ENCODE measurements at places on chromosomes 4 and X.
A peak's percentile ranks its signal among the peaks of the same experiment; 100 is the strongest.

- no peak for DNase-seq
These were observed 46.1 kb upstream of the CABS1 start for GRCh38 chr4:70288651-70289050.

- DNase-seq = no peak
These were observed 11.4 kb upstream of the NKRF start for GRCh38 chrX:119617517-119618164.

DNA sequence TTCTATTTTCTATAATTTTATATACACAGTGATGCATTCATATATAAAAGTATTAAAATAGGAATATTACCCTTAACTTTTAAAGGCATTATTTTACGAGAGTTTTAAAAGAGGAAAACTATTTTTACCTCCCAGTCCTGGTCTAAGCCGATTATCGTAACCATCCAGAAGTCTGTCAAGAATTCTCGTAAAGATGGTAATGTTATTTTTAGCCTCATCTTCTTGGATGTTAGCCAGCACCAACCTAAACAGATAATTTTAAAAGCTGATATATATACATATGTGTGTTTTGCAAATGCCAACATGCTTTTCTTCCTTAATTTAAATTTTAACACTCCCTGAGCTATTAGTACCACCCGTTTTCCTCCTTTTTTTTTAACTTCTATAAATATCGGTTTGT lies 4.0 kb downstream of the GABRA2 start:
- no peak for DNase-seq

- peak; percentile 84 for DNase-seq
These were observed 263.6 kb downstream of the HS3ST1 start for GRCh38 chr4:11165052-11165451.

DNA sequence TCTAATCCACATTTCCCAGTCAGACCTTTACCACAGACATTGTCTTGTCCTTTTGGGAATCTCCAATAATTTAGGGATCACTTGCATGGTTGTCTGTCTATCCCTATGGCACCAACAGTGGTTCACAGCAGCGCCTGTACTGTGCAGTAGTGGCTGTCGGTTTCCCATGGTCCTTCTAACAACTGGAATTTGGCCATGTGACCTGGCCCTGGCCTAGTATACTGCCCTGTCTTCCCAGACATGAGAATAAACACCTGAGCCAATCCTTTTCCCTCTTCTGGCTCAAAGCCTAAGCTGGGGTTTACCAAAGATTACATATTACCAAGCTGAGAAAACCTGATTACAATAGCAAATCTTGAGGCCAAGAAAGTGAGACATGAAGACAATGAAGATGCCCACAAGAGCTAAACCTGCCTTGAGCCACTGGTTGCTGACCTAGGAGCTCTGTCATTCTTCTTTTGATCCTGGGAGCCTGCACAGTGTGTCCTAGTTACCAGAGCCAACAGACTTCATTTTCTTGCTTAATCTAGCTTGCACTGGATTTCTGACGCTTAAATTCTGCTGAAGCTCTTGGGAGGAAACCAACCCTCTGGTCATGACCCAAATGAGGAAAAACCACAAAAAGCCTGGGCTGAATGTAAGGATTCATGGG lies 92.1 kb downstream of the SCD5 start:
- DNase-seq = no peak

DNA sequence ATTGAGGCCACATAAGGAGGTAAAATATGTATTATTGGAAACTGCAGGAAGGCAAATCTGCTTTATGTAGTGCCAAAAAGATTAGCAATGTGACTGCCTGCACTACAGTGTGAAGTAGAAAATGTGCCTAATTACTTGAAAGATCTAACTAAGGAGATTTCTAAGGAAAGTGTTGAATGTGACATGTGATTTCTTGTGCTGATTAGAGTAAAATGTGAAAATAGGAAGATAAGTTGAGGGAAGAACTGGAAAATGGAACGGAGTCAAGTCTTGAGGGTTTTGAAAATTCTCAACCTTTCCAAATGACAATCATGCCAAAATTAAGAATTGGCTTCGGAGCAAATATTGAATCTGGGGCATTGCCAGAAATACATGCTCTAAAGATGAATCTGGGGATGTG lies 209.5 kb upstream of the SPOCK3 start:
- no peak for DNase-seq

GRCh38 chr4:8909548-8909947 lies 37.9 kb upstream of the HMX1 start:
- peak; percentile 15 for DNase-seq

GRCh38 chrX:14051416-14051815 lies 21.7 kb upstream of the GEMIN8 start:
- no peak for DNase-seq

DNA sequence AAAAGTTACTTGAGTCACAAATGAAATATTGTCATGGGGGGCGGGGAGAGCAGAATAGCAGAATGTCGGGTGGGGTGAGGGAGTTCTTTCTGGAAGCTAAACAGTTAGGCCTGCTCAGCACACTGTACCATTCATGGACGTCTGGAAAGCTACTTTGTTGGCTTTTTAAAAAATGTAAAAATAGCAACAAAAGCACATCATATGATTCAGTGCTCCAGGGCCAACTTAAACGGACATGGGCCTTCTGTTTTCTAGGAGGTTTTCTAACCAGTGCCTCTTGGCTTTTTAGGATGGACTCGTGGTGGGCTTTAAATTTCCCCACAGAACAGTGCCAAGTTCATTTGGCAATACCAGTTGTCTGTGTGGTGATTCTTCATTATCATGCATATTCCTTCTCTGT lies 57.4 kb upstream of the CLCN4 start:
- no peak for DNase-seq

DNA sequence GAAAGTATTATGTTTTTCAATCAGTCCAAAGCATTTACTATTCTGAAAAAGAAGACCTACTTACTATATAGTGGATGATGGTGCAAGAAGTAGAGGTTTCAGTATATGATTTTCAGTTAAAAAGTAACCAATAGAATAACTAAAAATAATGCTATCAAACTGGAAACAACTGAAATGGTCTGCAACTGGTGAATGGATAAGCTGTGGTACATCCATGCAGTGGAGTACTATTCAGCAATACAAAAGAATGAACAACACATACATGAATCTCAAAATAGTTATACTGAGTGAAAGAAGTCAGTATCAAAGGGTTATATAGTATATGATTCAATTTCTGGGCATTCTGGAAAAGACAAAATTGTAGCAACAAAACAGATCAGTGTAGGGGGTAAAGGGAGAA lies 55.9 kb downstream of the PLAC1 start:
- no peak for DNase-seq

Data from islet precursor cell (in vitro differentiated cells).